ENCODE measurements at places on chromosomes 4 and X.

DNA sequence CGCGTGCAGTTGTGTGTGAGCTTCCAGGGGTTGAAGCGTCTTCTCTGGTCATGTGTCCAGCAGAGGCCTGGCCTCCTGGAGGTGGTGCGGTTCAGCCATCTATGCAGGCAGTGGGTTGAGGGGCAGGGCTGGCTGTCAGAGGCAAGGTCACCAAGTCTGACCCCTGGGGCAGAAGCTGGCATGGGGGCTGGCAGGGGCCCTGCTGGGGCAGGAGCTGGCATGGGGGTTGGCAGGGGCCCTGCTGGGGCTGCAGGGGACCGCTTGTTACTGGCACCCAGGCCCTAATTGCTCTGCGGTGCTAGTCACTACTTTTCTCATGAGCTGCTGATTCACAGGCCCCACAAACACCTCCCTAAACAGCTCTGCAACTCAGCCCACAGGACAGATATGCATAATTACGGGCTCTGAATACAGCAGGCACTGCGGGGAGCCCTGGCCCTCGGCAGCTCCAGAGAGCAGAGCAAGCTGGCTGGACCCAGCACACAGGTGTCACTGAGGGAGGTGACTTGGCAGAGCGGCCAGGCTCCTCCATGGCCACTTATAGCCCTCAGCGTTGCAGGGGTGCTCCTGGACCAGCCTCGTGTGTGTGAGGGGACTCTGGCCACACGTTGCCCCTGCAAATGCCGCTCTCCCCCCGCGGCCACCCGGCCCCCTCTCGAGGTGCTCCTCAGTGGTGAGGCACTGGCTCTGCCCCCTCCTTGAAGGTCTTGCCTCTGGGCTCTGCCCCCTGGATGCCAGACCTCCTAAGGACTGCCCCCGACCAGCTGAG is 32.7 kb downstream of the CPLX1 start:
- DNase-seq, result no peak

- no peak for DNase-seq
Measured at GRCh38 chr4:115228851-115229250, 115.4 kb upstream of the NDST4 start.

DNA sequence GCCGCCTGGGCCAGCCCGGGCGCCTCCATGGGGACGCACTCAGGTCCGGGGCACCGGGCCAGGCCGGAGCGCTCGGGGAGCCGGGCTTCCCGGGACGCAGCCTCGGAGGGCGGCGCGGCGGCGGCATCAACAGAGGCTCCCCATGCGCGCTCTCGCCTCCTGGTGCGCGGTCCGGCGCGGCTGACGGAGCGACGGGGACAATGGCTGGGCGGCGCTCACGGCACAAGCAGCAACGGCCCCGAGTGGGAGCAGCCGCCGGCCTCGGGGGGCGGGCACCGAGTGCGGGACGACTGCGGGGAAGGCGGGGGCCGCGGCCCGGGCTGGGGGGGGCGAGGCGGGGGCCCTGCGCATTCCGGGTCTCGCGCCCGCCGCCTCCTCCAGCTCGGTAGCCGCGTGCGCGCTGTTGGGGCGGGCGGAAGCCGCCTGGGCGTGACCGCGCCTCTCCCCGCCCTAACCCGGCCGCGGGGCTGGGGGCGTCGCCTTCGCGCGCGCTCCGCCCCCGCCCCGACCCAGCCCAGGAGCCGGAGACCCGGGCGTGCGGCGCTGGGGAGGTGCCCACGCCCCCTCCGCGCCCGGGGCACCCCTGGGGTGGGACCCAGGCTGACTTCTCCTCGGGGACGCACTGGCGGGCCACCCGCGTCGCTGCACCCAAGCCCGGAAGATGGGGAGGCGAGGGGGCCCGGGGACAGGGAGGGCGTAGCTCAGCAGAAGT is at the start of gene PRKX:
Gene PRKX, minus strand, starts transcription at position 425 of the 712 bp plus-strand sequence. Its CDS starts 396 bp downstream, at position 29.
- DNase-seq, result peak; percentile 84

GRCh38 chr4:175048906-175049305 is 130.7 kb downstream of the ADAM29 start:
- no peak for DNase-seq

DNA sequence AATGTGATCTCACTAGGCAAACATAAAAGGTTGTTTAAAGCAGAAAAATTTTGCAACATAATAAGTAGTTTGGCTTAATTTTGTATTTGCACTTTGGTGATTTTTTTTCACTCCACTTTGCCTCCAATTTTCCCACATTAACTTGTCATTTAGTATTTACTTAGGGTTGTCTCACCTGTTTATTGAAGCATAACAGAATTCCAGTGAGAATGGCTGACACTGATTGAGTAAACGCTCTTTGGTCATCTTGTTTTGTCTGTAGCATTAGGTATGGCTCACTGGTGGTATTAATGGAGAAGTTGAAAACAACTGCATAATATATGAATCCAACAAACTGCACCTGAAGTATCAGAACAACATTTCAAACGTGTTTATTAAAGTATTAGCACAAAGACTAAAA is 799.5 kb upstream of the ADGRL3 start:
- DNase-seq, result no peak

DNA sequence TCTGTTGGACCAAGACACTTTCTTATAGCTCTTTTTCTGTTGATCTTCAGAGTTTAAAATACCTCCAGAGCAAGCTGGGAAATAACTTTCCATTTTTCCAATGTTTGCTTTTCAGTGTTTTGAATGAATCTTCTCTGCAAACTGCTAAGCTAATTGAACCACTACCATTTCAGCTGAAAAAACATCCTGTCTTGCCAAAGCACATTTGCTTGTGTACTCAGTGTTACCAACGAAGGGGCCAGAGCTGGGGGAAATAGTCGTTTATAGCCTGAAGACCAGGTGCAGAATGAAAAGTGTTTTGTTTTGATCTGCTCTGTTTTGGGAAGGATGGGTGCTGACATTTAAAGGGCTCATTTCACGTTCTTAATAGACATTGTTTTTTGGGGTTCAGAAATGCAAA is 88.4 kb upstream of the CLNK start:
- DNase-seq, result no peak

- DNase-seq, result peak; percentile 37
Measured at GRCh38 chr4:183335369-183335940, 13.2 kb upstream of the CLDN24 start.

GRCh38 chr4:1976416-1977352 is 32.1 kb downstream of the NELFA start:
- no peak for DNase-seq

GRCh38 chr4:84317513-84317912 is 181.6 kb downstream of the NKX6-1 start:
- no peak for DNase-seq

- DNase-seq, result no peak
Measured at GRCh38 chrX:29666366-29666765, 549.0 kb upstream of the MAGEB2 start.

- no peak for DNase-seq
Measured at GRCh38 chrX:70476934-70477733, 32.5 kb downstream of the DLG3 start.

DNA sequence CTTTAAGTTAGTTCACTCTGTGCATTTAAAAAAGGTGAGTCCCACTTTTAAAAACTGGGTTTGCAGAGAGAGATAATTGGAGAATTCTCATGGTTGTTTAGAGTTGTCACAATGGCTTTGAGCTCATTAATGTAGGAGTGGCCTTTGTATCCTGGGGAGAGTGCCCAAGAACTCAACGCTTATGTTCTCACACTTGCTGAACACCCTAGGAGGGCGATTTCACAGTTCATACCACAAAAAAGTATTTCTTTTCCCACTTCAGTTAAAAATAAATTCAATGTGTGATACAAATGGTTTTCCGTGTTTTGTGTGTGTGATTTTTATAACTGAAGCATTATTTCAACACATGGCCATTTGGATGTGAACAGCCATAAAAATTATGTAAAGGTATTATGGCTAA is 8.4 kb downstream of the EMCN start:
- no peak for DNase-seq

GRCh38 chr4:186953599-186954260 is 230.1 kb upstream of the FAT1 start:
- no peak for DNase-seq

DNA sequence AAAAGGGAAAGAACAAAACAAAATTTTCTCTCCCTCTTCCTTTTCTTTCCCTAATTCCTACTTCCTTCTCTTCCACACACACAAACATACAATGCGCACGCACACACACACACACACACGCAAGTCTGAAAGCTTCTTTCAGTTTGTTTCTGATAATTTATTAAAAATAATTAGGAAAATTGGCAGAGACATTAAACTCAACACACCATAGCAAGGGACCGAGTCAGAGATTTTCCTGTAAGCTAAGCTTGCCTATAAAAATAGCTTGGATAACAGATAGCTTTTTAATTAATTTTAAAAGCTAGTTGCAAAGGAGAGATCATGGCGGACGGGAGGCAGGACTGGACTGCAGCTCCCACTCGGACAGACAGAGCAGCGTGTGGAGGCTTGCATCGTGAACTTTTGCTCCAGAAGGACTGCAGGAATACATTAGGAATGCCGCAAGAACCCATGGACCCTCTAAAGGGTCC is 92.6 kb upstream of the MAPK10 start:
- no peak for DNase-seq

DNA sequence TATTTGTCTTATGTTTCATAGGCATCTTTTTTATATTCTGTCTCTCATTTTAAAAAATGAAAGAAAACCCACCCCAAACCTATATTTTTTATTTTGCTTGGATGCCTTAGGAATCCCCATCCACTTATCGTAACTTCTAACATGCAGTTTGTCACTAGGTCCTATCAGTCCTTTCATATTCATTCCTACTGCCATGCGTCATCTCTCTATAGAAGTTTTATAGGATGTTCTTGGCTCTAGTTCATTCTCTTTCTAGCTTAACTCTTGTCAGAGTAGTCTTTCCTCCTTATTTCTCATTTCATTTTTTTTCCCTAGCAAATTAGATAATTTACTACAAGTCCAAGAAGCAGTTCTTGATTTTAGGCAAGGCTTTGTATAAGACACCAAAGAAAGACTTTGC is 92.7 kb downstream of the LARP1B start:
- DNase-seq, result no peak

GRCh38 chrX:24494647-24495075 is 29.6 kb downstream of the PDK3 start:
- DNase-seq, result peak; percentile 29

- DNase-seq, result no peak
Measured at GRCh38 chr4:8523766-8524165, 56.4 kb upstream of the GPR78 start.

DNA sequence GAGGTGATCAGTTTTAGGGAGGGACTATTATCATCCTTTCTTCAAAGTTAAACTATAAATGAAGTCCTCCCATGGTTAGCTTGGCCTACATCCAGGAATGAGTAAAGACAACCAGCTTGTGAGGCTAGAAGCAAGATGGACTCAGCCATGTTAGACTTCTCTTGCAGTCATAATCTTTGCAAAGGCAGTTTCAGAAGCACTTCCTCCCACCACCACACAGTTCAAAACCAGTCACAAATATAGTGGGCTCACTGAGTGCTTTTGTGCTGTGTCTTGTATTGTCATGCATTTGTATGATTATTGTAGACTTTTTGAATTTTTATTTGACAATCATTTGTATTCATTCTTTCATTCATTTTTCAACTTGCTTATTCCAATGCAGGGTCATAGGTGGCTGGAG is 204.5 kb downstream of the ZNF674 start:
- no peak for DNase-seq

DNA sequence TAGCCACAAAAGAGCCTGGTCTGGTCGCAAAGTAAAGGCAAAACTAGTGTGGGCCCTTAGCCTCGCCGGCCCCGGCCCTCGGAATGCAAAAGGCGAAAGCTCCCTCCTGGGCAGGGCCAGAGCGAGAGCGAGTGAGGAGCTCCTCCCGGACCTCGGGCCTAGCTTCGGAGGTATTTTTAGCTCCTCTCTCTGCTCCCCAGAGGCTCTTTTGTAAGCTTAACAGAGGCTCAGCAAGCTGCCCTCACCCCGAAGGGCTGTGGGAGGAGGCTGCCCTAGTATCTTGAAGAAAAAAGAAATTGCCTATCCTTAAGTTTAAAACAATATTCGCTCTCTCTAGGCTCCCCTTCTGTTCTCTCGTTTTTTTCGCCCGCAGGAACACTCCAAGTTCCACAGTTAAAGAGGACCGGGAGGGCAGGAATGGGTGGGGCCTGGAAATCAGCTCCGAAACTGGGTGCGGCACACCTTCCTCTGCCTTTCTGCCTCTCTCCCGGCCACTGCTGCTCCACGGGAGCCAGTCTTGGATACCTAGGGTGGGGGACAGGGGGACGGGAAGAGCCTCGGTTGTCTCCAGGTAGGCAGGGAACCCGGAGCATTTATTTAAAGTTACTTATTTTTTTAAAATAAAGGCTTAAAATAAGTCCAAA is 12.1 kb downstream of the HAND2 start:
- DNase-seq, result no peak

DNA sequence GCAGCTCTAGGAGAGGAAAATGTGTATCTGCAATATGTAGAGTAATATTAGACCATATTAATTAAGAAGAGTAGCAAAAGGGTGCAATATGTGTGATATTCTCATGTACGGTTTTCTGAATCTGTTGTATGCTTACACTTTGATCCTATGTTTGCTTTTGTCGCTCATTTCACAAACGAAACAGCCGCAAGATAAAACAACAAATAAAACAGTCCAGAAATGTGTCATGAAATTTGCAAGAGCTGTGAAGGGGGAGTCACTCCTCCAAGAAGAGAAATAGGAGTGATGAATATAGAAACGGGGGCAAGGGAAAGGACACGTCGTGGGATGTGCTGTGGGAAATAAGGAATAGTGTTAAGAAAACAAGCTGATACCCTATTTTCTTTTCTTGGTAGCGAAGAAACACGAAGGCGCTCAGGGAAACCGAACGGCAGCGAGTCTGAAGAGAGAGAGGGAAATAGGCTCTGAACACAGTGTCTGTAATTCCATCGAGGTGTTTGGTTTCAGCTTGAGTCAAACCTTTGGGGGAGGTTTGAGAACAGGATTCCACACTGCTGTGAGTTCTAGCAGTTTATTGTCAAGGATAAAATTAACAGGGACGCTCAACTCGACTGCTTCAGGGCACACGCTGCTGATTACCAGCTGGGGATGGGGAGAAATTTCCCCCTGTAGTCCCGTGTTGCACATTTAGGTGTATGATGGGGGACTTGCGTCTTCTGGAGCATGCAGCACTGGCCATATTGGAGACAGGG is 595.6 kb upstream of the TENM3 start:
- no peak for DNase-seq

- DNase-seq, result no peak
Measured at GRCh38 chrX:33333271-33333670, 121.9 kb upstream of the DMD start.

DNA sequence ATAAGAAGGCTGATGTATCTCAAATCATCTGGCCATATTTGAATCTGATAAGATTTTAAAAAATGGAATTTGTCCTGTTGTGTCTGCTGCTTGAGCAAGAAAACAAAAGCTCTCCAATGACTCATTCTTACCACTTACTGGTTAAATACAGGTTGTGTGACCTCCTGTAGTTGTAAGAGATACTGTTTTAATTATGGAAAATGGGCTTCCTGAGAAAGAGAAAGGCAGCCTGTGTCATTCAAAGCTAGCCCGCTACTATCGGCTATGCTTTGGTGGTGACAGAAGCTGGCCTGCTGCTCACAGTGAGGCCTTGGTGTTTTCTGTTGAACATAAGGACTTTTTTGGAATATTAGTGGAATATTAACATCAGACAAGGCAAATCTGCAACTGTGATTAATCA is 1722.1 kb upstream of the PCDH10 start:
- DNase-seq, result no peak
